ENCODE measurements at places on chromosomes 4 and X.
A peak's percentile ranks its signal among the peaks of the same experiment; 100 is the strongest.

DNA sequence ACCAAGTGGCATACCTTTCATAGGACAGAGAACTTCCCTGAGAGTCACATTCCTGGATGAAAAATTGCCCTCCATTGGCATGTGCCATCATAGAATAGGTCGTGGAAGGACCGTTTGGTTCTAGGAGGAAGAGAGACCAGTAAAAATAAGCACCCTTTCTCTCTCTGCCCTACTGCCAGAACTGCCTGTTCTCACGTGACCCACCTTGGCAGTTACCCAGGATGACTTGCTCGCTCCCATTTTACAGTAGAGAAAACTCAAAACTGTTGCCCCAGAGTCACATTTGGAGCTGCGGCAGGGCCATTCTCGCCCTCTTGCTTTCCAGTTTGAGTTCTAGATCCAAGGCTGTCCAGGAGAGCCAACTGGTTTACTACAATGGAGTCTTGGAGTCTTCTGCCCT lies 1.1 kb upstream of the NLGN3 start:
- no peak for DNase-seq

- no peak for DNase-seq
Measured at GRCh38 chr4:168847771-168848502, 162.1 kb downstream of the CBR4 start.

DNA sequence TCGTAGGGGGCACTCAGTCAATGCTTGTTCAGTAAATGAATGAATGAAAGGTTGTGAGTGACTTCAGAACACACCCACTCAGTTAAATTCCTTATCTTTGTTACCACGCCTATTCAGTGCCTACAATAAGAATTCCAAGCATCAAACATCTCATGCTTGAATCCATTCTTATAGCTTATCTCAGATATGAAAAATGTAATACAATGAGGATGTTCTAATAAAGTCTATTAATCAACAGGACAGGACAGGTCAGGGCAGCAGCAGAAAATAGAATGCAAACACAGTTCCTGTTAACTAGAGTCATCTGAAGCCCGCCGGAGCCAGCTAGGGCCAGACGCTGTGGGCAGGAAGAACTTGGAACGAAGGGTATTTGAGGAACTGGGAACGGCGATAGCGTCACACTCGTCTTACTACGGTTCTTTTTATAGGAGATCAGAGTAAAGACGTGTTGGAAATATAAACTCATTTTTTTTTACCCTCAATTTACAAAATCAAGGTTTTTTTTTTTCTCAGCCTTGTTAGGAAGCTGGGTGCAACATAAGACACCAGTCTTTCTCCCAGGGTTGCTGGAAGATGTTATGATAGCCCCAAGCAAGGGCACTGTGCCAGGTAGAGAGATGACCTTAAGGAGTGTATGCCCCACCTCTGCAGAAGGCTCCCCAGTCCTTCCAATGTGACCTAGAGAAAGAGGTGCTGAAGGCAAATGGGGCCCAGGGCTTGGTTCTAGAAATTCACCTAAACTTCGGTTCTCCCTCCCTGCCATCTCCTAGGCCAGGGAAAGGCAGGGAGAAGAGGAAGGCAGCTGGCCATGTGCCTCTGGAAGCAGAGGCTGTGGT lies 48.3 kb downstream of the SEL1L3 start:
- DNase-seq, result no peak

DNA sequence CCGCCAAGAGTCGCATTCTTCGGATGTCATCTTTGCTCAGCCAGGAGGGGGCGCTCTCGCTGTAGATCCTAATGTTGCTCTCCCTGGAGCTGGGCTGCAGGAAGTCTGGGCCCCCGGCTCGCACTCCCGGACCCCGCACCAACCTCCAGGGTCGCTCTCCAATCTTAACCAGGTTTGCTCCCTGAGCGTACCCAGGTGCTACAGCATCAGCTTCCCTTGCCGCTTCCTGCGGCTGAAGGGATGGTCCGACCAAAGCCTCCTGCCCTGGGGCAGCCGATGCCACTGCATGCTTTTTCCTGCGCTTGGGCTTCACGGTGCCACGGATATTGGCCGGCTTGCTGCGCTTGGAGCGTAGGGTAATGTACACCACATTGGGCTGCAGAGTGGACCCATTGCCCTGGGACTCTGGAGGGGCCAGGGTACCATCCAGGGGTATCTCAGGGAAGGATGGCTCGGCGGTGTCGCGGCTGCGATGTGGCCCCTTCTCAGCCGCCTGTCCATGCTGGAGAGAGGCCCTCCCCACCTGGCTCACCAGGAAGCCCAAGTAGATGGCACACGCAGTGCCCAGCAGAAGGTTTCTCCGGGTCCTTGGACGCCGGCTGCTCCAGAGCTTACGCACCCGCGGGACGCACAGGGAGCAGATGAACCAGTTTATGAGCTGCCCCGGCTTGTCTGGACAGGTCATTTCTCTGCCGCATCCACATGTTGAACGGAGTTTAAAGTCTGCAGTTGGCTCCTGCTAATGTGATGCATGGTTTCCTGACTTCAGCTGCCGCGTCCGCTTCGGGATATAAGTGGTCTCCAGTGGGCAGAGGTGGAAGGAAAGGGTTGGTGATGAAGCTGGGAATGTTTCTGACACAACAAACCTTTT lies 1.9 kb downstream of the GASK1B start:
- no peak for DNase-seq

DNA sequence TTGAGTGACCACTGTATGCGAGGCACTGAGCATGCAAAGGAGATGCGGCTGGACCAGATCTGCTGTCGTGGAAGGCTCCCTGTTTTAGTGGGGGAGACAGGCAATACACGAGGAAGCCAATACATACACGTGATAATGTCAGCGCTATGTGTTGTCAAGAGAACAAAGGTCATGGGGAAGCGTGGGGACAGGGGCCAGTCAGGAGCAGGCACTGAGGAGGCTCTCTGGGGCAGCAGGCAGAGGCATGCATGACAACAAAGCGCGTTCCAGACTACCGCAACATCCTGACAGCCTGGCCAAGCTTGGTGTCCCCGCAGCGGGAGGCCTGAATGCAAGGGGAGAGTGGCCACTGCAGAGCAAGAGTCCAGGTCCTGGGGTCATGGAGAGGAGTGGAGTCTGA lies 61.9 kb downstream of the DCTD start:
- no peak for DNase-seq

- DNase-seq, result no peak
Measured at GRCh38 chr4:110034026-110034393, 121.3 kb downstream of the EGF start.

- DNase-seq, result no peak
Measured at GRCh38 chrX:111719426-111720210, 38.6 kb downstream of the ALG13 start.

DNA sequence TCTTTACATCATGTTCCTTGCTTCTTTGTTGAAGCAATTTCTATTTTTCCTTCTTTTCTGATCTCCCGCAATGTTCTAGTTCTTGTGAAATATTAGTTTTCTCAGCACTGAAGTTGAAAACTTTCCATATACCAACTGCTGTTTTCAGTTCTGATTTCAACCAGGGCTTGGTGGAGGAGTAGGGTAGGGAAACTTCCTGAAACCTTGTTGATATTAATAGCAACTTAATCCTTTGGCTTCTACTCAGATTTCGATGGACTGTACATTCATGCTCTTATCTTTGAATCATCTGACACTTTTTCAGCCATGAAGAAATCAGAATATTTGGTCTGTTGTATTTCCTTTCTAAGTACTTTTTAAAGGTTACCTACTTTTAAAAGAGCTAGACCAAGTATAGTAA lies 315.8 kb downstream of the RPA4 start:
- no peak for DNase-seq

DNA sequence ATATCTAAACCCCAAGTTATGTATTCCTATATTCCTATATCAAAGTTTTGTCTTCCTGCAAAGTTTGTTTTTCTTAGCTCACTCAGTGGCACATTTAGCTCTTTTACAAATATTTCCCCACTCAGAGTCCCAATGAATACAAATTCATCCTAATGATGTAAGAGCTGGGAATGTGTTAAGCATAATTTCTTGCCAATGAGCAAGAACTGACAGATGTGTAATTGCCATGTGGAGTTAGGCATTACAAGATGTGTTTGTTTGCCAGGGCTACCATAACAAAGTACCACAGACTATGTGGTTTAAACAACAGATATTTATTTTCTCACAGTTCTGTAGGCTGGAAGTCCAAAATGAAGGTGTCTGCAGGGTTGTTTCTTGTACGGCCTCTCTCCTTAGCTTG lies 302.1 kb downstream of the KCTD8 start:
- DNase-seq, result no peak

GRCh38 chr4:89820010-89820409 lies 17.0 kb downstream of the SNCA start:
- DNase-seq, result no peak

GRCh38 chr4:142473218-142473959 lies 372.7 kb downstream of the INPP4B start:
- no peak for DNase-seq

DNA sequence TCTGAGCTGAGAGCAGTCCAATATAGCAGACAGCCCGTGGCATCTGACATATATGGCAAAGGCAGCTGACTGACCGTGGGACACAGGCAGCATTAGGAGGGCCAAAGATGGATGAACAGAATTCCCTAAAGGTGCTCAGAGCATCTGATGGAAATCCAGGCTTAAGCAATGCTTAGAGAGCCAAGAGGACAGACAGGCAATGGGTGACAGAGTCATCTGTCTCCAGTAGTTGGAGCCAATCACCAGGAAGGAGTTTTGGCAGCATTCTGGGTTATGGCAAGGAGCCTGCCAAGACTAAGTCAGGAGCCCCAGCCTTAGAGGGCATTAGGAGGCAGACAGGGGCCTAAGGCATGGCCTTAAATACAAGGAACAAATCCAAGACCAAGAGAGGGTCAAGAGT lies 153.3 kb upstream of the USP9X start:
- DNase-seq, result no peak

DNA sequence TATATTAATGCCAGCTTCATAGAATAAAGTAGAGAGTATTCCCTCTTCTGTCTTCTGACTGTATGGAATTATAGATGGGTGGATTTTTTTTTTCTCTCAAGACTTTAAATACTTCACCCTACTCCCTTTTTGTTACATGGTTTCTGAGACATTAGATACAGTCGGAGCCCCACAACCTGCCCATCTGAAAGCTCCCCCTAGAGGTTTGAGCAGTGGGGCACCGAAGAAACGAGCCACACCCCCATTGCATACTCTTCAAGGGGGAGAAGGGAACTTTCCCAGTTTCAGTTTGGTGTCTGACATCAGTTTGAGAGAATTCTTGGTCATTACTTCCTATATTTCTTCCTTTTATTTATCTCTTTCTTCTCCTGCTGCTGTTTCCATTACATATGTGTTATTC lies 437.6 kb upstream of the AGA start:
- DNase-seq, result no peak

DNA sequence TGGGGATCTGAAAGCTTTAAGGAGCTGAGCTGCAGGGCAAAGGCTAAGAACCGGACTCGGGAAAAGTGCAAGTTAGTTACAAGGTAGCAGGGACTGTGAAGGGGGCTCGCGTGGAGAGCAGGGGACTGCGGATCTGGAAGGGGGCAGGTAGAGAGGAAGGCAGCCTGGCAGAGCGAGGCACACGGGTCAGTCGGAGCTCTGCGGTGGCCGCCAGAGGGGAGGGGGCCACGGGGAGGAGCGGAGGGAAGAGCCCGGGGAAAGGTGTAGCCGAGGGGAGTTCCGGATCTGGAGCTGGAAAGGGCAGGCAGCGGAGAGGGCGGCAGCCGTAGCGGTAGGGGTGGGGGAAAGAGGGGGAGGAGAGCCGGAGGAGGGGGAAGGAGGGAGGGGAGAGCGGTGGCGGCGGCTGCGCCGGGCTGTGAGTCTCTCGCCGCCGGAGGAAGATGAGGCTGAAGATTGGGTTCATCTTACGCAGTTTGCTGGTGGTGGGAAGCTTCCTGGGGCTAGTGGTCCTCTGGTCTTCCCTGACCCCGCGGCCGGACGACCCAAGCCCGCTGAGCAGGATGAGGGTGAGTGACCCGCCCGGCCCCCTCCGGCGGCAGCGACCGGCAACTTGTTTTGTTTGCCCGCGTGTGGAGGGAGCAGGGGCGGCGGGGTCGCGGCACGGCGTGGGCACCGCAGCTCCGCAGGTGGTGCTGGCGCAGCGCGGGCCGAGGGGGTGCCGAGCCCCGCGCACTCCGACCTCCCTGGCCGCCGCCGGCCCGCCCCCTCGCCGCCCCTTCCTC lies at the start of gene GALNT7:
TSS of gene GALNT7 (plus strand) at position 416 of the 782 bp plus-strand sequence. CDS start at position 441, 25 bp downstream.
- DNase-seq, result peak; percentile 24

- no peak for DNase-seq
Measured at GRCh38 chr4:67565284-67565683, 6.8 kb downstream of the STAP1 start.

- DNase-seq, result no peak
Measured at GRCh38 chrX:45508454-45508853, 307.8 kb upstream of the DIPK2B start.

- DNase-seq, result no peak
Measured at GRCh38 chr4:172826861-172827260, 341.8 kb upstream of the GALNT7 start.

GRCh38 chrX:19877431-19877830 lies 10.0 kb downstream of the SH3KBP1 start:
- no peak for DNase-seq

DNA sequence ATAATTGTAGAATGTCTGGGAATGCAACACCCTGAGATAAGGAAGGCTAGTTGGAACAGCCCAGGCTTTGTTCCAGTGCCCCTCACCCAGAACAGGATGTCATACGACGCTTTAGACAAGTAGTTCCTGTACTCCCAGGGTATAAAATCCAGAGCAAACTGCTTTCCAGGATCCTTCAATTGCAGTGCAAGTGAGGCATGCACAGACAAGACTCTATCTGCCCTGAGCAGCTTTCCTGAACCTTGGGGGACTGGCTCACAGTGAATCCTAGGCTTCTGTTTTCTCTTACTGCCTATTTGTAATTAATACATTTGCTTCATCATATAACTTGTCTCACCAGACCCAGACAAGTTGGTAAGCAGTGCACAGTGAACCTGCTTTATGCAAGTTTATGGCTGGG lies 48.4 kb upstream of the IL9R start:
- DNase-seq, result no peak

- no peak for DNase-seq
Measured at GRCh38 chr4:145501051-145501660, 19.5 kb downstream of the SMAD1 start.

- DNase-seq, result no peak
Measured at GRCh38 chr4:45455217-45455616, 668.6 kb downstream of the GABRG1 start.

DNA sequence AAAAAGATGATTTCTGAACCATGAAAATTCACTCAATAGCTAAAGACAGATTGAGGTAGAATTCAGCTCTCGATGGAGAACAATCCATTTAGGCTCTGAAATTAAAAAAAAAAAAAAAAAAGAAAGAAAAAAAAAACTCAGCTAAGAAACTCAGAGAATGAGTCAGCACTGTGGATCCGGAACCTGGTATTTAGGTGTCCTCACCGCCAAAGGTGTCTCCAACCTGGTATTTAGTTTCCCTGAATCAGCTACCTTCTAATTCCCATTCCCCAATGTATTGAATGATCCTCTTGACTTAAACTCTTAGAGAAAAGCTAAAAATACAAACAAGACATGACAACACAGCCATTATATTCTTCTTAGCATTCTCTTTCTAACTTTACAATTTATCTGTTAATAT lies 150.3 kb upstream of the RASGEF1B start:
- no peak for DNase-seq

GRCh38 chr4:78754872-78755271 lies 21.3 kb upstream of the BMP2K start:
- DNase-seq, result no peak

GRCh38 chr4:56871371-56871866 lies 36.3 kb upstream of the REST start:
- DNase-seq, result no peak

- no peak for DNase-seq
Measured at GRCh38 chr4:151163855-151164254, 64.4 kb downstream of the RPS3A start.

GRCh38 chr4:110449947-110450346 lies 26.0 kb upstream of the ENPEP start:
- DNase-seq, result no peak

GRCh38 chr4:118814891-118815290 lies 21.0 kb downstream of the SEC24D start:
- DNase-seq, result no peak

All from stimulated activated CD8-positive, alpha-beta memory T cell treated with anti-CD3 and anti-CD28 coated beads, Interleukin-7, amount 100 ng/mL, for 24 hours (primary cell).